Naive thymus-derived CD8-positive, alpha-beta T cell (primary cell): ENCODE measurements at places on chromosomes 2 and 18. TPM values are rescaled to one million over a fixed set of nuclear protein-coding genes. Genes with fewer than 3 reads are reported as not detected.

DNA sequence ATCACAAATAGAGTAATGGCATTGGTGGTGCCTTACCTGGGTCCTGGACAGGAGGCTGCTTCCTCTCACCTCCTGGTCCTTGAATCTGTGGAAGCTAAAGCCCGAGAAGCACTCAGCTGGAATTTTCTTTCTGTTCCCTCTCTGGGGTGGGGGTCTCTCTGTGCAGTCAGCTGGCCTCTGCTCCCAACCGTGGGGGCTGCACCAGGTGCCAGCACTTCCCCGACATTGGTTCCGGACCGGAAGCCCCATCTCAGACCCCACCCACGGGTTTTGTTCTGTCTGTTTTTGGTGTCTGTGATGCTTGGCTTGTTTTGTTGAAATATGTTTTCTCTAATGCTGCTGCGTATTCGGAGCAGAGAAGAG is 154.7 kb downstream of the TWIST2 start:
- H3K27ac ChIP-seq, result no peak overlapping the region
- no peak for DNase-seq
- no peaks in the 10 kb centered on the region for H3K4me1 ChIP-seq
- H3K27me3 ChIP-seq, result peaks cover 59% of the 10 kb centered on the region

DNA sequence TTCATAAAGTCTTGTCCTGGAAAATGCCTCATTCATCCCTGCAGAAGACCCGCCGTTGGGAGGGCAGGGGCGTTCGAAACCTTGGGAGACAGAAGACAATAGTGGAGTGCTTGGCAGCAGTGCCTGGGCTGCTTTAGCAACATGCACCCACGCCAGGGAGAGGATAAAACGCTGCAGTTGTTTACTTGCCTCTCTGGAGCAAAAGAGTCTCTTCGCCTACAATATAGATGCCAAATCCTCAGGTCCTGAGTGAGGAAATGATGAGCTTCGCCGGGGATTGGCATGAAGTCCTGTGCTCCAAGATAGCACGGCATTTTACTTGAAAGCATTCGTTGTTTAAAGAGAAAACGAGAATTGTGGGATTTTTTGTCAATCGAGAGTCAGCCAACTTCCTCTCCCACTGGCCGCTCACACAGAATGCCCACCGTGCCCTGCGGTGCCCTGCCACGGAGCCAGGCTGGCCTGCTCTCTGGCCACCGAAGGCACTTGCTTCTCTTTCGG is 152.5 kb upstream of the POU3F3 start:
- H3K27me3 ChIP-seq, result no peaks in the 10 kb centered on the region
- H3K4me3 ChIP-seq, result no peak overlapping the region
- H3K4me1 ChIP-seq, result no peaks in the 10 kb centered on the region
- DNase-seq, result no peak

DNA sequence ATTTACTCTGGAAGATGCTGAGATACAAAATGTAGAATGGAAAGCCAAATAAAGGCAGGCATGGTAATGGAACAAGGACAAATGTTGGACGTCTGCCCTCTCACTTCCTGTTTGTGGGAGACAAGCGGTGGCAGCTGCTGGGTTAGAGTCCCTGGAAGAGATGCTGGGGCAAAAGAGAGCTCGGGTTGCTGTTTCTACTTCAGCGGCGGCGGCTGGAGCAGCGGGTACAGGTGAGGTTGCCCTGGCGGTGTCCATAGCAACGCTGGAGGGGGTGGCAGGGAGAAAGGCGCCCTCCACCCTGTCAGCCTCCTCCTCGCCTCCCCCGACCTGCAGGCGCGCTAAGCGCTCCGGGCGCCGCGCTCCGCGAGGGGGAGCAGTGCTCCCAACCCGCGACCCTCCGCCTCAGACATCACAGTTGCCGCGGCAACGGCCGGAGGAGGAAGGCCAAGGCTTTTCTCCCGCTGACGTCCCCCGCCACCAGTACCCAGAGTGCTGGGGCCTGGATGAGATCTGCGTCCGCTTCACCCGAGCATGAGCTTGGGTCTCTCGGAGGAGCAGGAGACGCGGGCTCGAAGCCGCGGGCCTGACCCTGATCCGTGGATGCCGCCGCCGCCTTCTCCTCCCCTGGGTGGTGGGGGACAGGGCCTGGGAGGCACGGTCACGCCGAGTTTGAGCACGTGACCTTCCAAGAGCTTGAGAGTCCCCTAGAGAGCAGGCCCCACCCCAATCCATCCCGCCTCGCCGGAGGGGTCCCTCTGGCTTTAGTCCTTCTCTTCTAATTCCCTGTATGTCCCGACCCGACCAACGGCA is 65.6 kb downstream of the NOL4 start:
- no peak for DNase-seq
- H3K27ac ChIP-seq, result no peak overlapping the region
- H3K36me3 ChIP-seq, result peaks cover 4% of the 10 kb centered on the region
- H3K4me3 ChIP-seq, result no peak overlapping the region
- peaks cover 5% of the 10 kb centered on the region for H3K4me1 ChIP-seq

GRCh38 chr2:34848691-34849090 is 1249.6 kb upstream of the FAM98A start:
- no peaks in the 10 kb centered on the region for H3K36me3 ChIP-seq
- no peak overlapping the region for H3K4me3 ChIP-seq
- DNase-seq, result no peak
- H3K4me1 ChIP-seq, result no peaks in the 10 kb centered on the region
- no peaks in the 10 kb centered on the region for H3K27me3 ChIP-seq
- no peak overlapping the region for H3K27ac ChIP-seq

DNA sequence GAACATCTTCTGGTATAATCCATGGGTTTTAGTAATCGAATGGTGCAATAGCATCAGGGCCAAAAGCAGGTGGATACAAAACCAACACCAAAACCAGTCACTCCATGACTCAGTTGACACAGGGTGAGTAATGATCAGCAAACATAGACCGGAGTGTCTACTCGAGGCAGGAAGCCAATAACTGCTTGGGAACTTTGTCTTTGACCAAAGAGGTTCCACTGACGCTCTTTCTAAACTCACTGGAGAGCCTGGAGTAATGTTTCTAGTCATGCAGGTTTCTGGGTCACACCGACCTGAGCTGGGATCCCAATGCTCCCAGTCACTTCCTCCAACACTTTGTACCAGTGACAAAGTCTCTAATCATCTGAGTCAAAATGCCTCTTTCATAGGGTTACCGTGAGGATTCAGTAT is 30.9 kb downstream of the MREG start:
- H3K36me3 ChIP-seq, result peaks cover 28% of the 10 kb centered on the region
- H3K4me1 ChIP-seq, result no peaks in the 10 kb centered on the region
- DNase-seq, result no peak

GRCh38 chr2:147490401-147491261 is 354.2 kb upstream of the ACVR2A start:
- H3K4me1 ChIP-seq, result peaks cover 6% of the 10 kb centered on the region
- no peak for DNase-seq
- no peak overlapping the region for H3K27ac ChIP-seq
- peak overlapping the region; percentile 43 for H3K4me3 ChIP-seq

- no peaks in the 10 kb centered on the region for H3K36me3 ChIP-seq
- H3K4me1 ChIP-seq, result no peaks in the 10 kb centered on the region
- H3K27ac ChIP-seq, result no peak overlapping the region
- DNase-seq, result no peak
- H3K27me3 ChIP-seq, result no peaks in the 10 kb centered on the region
- no peak overlapping the region for H3K4me3 ChIP-seq
Measured at GRCh38 chr2:139031722-139032121, 251.5 kb upstream of the NXPH2 start.

DNA sequence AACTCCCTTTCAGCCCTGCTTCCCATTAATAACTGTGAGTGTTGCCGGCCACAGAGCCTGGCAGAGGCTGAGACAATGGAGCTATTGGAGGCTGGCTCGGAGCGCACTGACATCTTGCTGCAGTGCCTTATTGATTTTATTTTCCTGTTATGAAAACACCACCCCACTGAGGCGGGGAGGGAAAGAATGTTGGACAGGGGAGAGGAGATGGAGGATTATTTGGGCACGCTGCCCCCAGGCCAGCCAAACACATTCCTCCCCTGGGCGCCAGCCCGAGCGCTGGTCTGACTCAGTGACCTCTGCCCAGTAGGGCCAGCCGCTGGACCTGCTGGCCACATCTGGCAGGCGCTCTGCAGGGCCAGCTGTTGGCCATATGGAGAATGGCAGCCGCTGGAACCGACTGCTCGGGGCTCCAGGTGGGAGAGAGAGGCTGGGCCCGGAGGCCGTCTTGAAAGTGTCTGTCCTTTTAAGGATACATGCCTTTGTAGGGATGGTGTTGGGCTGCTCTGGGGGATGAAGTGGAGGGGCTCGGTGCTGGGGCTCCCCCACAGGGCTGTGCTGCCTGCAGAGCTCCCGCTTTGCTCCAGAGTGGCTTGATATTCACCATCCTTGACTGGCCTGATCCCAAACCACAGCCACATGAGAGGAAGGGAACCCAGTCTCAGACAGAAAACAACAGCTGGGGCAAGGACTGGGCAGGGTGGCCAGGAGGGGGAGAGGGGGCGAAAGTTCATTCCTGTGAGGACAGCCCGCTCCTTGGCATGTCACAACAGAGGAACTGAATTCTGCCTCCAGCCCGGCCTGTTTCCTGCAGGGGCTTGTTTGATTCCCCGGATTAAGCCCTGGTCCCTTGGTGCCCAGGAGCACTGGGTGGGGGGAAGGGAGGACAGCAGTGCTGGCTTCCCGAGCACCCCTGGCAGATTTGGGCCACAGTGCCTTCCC is 179.0 kb downstream of the KLHL29 start:
- H3K4me3 ChIP-seq, result no peak overlapping the region
- peaks cover 2% of the 10 kb centered on the region for H3K27me3 ChIP-seq
- no peak for DNase-seq
- no peaks in the 10 kb centered on the region for H3K36me3 ChIP-seq
- no peaks in the 10 kb centered on the region for H3K4me1 ChIP-seq

DNA sequence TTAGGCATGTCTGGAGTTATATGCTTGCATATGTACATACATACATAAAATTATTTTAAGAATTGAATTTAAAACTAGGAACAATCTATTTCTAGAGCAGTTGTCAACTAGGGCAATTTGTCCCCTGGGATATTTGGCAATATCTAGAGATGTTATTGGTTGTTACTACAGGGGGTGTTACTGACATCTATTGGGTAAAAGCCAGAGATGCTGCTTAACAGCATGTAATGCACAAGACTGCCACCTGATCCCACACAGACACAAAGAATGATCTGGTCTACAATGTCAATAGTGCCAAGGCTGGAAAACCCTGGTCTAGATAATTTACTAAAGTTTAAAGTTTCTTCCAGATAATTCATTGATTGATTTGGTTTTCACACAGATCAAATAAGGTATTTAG is 185.3 kb downstream of the NYAP2 start:
- H3K27ac ChIP-seq, result no peak overlapping the region
- no peak overlapping the region for H3K4me3 ChIP-seq
- DNase-seq, result no peak
- H3K36me3 ChIP-seq, result no peaks in the 10 kb centered on the region

The CABLES1 gene
- 0.82 TPM for total RNA-seq

The C2orf80 gene
- not detected for total RNA-seq

The HNMT gene
- total RNA-seq, result 0.11 TPM
